ENCODE measurements at places on chromosomes 6 and 20.
A peak's percentile ranks its signal among the peaks of the same experiment; 100 is the strongest.

GRCh38 chr6:132498638-132499037 lies 14.3 kb downstream of the STX7 start:
- no peak for DNase-seq

DNA sequence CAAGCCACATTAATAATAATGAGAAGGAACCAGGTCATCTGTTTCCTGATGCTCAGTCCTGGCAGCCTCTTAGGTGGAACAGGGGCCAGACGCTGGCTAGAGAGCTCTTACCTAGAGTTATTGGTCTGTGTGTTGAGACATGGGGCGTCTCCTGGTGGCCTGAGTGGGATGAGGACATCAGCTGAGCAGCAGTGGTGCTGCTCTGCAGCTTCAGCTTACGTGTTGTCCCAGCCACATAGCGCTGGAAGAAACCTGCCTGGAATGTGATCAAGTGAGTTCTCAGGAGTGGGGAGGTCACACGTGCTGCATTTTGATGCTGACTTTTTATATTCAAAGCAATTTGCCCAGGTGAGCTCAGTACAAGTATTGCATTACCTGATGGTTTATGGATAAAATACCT lies 355.4 kb downstream of the CDH26 start:
- no peak for DNase-seq

DNA sequence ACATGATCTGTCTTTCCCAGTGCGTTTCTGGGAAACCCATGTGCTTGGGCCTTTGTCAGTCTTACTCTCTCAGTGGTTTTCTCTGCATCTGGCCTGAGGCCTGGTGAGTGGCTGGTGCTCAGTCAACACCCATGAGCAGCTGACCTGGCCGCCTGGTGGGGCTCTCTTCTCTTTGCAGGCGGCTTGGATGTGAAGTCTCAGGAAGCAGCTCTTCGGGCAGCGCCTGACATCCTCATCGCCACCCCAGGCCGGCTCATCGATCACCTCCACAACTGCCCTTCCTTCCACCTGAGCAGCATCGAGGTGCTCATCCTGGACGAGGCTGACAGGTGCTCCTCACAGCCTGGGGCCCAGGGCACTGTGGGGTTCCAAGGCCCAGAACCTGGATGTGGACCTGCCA lies 10.8 kb downstream of the DDX27 start:
- DNase-seq, result no peak

- DNase-seq, result peak; percentile 95
Observed at GRCh38 chr20:35305682-35306556, 13.7 kb upstream of the FAM83C start.

DNA sequence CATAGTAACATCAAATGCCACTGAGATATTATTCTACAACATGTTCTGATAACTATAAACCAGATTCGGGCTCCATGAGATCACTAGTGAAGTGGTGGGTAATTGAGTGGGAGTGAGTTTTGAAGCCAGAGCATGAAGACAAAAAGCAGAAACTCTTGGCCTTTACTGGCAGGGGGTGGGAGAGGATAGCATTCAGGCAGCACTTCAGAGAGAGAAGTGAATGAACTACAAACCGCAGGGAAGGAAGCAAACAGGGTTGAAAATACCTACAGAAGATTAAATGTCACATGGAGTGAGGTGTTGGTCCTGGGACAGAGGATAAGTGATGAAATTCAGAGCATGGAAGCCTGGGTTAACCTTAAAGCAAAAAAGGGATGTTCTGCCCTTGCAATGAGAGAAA lies 250.0 kb downstream of the EPM2A start:
- DNase-seq, result no peak

- no peak for DNase-seq
Observed at GRCh38 chr6:156131221-156131903, 645.8 kb upstream of the ARID1B start.

DNA sequence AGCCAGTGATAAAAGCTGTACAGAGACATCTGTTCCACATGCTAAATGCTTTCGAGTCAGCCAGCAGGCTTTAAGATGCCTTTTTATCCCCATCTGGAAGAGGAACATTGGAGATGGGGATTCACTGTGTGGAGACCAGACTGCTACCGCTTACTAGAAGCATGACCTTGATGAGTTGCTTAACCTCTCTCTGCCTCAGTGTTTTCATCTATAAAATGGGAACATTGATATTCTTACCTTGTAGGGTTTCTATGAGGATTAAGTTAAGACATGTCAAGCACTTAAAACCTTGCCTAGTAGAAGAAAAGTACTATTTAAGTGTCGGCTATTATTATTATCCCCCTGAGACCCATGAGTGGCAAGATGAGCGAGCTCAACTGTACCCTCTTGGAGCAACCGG lies 165.3 kb upstream of the SNX9 start:
- no peak for DNase-seq

GRCh38 chr6:142721215-142721920 lies 223.6 kb downstream of the HIVEP2 start:
- no peak for DNase-seq

- DNase-seq, result no peak
Observed at GRCh38 chr6:1796706-1797529, 187.2 kb downstream of the FOXC1 start.

DNA sequence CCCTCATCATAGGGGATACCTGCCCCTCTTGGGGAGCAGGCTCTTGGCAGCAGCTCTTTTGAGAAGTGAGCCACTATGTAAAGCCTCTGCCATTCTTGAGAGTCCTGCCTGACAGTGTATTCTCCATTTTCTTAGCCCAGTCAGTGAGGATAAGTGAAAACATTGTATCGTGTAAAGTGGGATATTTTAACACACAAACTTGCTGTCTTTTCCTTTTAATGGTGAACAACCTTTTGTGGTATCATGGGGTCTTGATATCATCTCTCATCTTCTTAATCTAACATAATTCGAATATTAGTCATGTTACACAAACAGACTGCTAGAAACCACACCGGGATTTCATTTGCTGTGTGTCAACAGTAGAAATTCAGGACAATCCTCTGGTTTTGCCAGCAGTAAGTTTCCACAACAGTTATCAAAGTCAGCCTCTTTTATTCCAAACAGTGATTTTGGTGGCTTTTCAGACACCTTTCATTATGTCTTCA lies 136.2 kb downstream of the HIVEP1 start:
- peak; percentile 15 for DNase-seq

DNA sequence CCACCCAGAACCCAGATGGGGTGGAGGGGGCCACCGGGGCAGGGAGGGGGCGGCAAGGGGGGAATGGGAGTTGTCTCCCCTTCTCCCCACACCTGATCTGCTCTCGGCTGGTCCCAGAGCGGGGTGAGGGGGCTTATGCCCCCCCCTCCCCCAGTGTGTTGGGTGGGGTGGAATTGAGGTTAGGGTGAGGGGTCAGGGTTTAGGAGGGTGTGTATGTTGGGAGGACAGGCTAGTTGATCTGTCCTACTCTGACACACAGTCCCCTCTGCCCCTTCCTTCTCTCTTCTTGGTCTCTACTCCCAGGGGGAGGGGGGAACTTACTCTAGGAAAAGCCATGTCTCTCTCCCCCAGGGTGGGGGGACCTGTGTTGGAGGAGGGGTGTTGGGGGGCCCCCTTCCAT lies 1.9 kb upstream of the ZBTB9 start:
- no peak for DNase-seq

GRCh38 chr20:2338411-2339066 lies 42.2 kb upstream of the TGM6 start:
- no peak for DNase-seq

DNA sequence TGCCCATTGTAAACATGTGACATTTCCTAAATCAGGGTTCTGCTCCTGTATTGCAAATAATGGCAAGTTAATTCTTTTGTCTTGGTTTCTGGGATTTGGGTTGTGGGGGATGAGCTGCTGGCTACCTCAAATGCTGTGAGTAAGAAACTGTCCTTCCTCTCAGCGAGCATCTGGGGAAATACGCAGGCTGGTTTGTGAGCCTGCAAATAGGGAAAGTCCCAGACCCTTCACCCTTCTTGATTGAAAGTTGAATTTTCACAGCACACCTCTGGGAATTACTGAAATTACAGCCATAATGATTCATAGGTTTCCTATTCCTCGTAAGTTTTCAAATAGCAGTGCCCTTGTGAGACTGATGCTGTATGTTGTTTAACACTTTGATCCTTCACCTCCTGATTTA lies 138.1 kb downstream of the TBXT start:
- DNase-seq, result no peak

- no peak for DNase-seq
Observed at GRCh38 chr6:46129291-46129628, 529 bp upstream of the ENPP4 start.

DNA sequence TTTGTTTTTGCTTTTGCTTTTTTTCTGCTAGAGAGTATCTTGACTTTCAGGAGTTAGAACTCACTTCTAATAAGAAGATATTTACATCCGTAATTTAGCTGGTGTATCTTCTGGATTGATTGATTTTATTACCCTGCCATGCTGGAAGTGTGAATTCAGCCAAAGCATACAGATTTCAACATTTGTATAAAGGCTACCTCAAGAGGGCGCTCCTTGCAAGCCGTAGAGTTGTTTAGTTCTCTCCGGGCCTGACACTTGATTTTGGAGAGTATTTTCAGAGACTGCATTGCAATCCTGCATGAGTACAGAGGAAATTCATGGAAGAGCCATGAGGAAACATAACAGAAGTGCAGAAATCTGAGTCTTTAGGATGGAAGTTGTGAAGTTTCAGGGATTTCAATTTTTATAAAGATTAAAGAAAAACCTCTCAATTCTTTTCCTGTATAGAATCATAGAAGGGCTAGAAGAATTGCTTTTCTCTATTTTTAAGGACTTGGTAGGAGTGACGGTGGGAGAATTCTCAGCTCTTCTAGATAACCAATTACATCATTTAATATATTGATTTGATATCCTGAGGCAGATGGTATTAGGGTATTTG lies 66.7 kb upstream of the TIAM2 start:
- peak; percentile 36 for DNase-seq

DNA sequence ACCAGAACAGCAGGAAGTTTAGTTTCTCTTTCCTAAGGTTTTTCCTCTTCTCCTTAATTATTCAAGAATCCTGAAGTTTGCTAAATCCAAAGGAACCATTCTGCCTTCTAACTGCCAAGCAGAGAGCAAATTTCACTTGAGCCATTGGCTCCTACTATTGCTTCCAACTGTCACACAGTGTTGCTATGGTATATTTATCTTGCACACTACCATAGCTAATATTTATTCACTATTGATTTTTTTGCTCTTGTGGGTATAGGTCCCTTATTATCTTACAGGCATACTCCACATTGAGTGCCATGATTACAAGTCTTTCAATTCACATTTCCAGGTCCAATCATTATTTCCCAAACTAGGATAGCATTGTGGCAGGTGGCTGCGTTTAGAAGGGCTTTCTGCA lies 266.7 kb upstream of the FLRT3 start:
- DNase-seq, result no peak

GRCh38 chr6:2951728-2952127 lies 19.6 kb downstream of the SERPINB6 start:
- no peak for DNase-seq

DNA sequence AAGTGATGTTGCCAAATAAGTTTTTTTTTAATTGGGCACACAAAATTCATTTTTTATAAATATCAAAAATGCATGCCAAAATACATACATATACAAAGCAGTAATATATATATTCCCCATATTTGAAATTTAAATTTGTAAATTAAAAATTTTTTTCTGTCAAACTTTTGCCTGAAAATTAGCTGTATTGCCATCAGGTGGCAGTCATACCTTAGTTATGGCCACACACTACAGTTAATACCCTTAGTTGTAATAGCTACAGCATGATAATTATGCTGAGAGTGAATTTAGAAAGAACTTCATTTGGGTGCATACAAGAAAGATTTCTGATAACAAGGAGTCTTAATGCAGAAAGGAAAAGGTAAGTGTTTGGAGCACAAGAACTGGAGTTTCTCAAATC lies 46.2 kb upstream of the SDHAF4 start:
- peak; percentile 1 for DNase-seq

GRCh38 chr6:111806561-111807497 lies 66.4 kb downstream of the FYN start:
- no peak for DNase-seq

GRCh38 chr6:37244430-37245310 lies 12.9 kb upstream of the TBC1D22B start:
- DNase-seq, result no peak

DNA sequence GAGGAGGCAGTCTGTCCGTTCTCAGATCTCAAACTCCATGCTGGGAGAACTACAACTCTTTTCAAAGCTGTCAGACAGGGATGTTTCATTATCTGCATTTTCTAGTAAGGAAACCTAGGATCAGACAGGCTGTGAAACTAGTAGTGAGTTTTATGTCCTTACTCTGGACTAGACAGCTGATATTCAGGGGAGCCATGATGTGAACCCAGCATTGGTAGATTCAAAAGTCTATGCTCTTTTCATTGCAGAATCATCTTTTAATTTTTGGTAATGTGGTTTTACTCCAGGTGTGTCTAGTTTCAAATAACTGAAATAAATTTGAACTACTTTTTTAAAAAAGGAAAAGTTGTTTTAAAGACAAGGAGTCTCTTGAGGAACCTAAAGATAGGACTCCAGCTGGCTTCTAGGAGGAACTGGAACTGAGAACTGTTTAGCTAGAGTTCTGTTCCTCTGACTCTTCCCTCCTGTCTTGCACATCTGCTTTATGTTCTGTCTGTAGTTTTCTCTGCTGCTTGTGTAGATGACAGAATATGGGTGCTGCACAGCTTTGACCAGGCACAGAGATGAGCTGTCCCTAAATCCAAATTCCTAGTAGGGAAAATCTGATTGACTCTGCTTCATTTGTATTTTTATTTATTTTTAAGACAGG lies 27.8 kb upstream of the RNF144B start:
- no peak for DNase-seq

GRCh38 chr6:8990075-8990474 lies 554.7 kb upstream of the SLC35B3 start:
- no peak for DNase-seq

All from A549 (cell line).